Brain (organoid and tissue), 16 donors: ENCODE measurements at places on chromosomes 1 and 21.

DNA sequence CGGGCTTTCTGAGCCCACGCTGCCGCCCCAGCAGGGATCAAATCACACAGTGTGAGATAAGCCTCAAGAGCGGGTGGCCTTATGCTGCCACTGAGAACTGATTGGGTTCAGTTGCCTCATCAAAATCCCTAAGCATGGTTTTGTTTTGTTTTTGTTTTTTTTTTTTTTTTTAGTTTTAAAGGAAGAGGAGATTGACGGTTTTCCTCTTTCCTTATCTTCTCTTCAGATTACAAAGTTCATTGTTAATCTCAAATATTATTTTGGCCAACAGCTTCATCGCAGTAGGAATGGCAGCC lies 651 bp downstream of the COA6 start:
- DNase-seq: no peak

DNA sequence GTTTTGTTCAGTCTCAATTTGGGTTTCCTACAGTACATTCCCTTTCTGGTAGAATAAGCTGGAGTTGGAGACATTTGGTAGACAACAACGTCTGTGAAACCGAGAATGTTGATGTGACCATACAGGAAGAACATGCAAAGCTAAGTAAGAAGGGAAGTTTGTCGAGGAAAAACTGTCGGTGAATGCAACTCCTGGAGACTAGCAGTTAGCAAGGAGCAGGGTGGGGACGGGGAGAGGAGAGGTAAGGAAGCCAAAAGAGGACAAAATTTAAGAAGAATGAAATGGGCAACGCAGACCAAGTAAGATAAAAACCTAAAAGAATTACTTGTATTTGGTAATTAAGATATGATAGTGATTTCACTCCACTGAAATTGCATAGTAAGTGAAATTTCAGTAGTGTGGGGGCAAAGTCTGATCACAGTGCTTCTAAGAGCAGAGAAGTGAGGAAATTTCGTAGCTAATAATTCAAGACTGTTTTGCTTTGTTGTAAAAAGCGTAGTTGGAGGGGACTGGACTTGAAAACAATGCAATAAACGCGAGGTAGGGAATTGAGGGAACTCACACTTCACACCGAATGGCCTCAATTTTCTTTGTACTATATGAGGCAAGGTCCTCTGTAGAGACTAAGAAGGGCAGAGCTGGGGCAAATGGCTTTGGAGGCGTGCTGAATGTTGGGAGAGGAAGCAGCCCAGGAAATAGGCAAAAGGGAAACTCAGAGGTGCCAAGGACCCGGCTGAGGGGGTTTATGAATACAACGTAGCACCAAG lies 787 bp upstream of the GIPC2 start:
- DNase-seq: no peak

GRCh38 chr1:178702146-178702545 lies 22.9 kb upstream of the RALGPS2 start:
- DNase-seq: no peak

- DNase-seq: no peak
These were observed 23.9 kb downstream of the PRRC2C start for GRCh38 chr1:171509191-171509590.

DNA sequence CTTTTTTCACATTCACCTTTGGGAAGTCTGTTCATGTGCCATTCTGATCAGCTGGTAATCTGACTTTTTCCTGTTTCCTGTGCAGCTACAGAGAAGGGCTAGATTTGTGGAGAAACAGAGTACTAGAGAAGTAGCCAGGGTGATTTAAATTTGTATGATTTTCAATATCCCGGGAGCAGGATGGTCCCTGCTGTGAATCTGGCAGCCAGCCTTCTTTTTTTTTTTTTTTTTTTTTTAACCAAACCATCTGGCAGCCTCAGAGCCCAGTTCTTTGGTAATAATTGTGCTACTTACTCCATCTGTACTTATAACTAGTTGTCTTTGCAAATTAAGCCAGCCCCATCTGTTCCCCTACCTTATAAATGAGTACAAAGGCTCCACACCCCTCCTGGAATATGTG lies 248.6 kb upstream of the DEPDC1 start:
- peak; percentile 97 for DNase-seq
